ENCODE measurements at places on chromosomes 4 and X.
A peak's percentile ranks its signal among the peaks of the same experiment; 100 is the strongest.

- DNase-seq, result no peak
Observed at GRCh38 chr4:47213539-47213938, 182.2 kb downstream of the GABRB1 start.

DNA sequence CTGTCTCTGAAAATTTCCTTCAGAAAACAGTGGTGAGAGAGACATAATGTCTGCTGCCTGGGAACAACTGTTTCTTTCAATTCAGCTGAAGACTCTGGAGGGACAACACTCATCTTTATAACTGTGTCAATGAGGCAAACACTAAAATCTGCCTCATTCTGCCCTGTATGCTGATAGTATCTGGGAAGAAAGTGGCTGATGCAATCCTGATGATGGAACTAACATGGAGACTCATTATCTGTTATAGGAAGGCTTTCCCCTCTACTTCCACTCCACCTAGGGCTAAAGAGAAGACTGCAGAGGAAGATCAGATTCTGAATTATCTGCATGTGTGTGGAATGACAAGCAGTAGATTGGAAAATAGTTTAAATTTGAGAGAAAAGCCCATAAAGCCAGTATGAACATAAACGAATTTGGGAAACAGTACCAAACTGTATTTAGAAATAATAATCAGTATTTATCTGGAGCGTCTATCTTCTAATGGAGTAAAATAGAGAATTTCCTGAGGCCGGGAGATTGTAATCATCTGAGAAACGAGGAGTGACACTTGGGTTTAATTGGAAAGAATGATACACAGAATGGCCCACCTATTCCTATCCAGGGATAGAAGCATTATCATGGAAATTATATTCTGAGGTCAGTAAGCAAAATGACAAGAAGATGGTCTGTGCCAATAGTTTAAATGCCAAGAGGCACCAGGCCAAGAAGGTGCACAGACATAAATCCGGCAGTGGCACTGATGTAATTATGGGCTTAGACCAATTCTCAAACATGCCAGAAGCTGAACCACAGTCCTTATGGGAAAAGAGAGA lies 85.4 kb downstream of the SHISA3 start:
- DNase-seq, result no peak

DNA sequence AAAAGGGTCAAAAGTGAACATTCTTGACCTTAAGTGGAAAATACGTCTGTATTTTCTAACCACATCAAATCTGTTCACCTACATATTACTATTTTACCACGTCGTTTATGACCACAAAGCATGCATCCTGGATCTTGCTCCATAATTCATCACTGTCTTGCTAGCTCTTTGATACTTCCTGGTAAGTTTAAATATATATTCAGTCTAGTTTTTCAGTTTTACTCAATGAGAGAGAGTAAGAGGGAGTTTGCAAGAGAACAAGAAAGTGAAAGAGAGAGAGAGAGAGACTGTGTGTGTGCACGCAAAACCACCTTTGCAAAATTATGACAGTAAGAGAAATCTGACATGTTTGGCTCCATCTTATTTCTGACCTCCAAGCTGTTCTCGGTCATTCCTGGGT lies 173.7 kb upstream of the GALNTL6 start:
- DNase-seq, result no peak

- no peak for DNase-seq
Observed at GRCh38 chrX:138127314-138127713, 561.4 kb downstream of the ZIC3 start.

DNA sequence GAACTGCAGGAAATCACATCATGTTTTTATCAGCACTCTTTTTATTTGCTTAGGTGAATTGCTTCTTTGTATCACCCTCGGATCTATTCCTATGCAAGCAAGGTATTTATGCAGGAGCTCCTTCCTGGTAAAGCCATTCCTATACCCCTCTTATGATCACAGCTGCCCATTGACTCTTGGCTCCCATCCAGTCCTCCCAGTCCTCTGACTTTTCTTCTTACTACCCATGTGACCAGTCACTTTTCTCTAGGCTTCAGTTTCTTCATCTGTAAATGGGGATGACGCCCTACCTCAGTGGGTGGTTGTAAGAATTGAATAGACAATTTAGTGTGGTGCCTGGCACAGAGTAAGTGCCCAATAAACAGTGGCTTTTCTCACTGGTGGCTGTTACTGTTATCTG lies 144.9 kb downstream of the FHIP1A start:
- no peak for DNase-seq

GRCh38 chr4:141339391-141339790 lies 118.7 kb downstream of the ZNF330 start:
- DNase-seq, result no peak

GRCh38 chr4:120088507-120088906 lies 21.9 kb upstream of the MAD2L1 start:
- no peak for DNase-seq

- no peak for DNase-seq
Observed at GRCh38 chrX:31199056-31199839, 127.4 kb upstream of the FTHL17 start.

GRCh38 chr4:175470131-175470530 lies 341.9 kb downstream of the GPM6A start:
- DNase-seq, result no peak

DNA sequence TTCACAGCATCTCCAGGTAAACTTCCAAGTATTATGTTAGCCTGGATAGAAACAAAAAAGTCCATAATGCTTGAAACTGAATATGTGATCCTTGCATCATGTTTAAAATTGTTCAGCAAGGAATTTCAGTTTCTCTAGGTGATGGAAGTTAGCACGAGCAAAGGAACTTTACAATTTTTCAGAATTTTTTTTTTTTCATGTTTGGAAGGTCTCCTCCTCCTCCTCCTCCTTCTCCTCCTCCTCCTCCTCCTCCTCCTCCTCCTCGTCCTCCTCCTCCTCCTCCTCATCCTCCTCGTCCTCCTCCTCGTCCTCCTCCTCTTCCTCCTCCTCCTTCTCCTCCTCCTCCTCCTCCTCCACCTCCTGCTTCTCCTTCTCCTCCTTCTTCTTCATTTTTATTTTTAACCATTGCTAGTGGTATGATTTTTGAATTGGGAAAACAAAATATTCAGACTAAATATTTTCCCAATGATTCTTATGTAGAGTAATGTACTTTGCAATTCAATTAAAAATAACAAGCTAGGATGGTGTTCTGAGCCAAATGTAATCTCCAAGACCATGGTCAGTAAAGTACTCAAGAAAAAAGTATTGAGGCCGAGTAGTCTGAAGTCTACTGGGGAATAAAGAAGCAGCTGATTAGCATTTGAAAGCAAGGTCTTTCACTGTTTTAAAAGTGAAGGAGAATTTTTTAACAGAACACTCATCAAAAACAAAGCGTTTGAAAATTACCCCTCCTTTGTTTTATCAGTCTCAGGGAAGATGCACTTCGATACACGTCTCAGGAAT lies 420.9 kb upstream of the ATOH1 start:
- no peak for DNase-seq

DNA sequence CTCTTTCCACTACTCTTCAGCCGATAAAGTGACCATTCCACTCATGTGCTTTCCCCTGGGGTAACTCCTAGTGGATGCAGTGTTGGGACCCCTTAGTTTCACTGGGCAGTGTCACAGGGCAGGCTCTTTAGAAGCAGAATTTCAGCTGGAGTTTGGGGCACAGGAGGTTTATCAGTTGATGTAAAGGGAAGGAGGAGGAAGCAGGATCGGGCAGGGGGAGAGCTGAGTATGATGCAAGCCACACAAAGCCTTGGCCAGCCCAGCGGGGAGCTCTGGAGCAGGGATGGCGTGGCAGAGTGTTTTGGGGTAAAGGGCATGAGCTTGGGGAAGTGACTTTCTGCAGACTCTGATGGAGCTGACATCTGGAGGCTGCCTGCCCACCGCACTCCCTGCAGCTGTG lies 19.3 kb downstream of the WDR13 start:
- DNase-seq, result no peak

- DNase-seq, result no peak
Observed at GRCh38 chrX:1618689-1619088, 3.8 kb downstream of the ASMT start.

DNA sequence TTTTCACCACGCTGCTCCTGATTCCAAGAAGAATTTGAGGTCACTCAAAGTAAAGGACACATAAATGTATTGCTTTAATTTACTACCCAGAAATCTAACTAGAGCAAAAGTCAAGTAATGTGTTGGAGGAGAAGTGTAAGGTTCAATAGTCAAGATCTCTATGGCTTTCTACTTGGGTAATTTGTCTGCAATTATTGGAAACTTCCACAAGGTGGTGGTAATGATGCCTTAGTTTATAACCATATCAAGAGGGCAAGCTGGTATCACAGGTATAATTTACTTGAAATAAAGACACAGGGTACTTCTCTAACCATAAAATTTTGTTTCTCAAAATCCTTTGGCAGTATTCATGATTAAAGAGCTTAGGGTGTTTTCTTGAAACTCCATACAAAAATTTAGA lies 10.2 kb upstream of the GRIA3 start:
- DNase-seq, result peak; percentile 19

GRCh38 chr4:150579551-150580234 lies 2.3 kb upstream of the MAB21L2 start:
- DNase-seq, result no peak

DNA sequence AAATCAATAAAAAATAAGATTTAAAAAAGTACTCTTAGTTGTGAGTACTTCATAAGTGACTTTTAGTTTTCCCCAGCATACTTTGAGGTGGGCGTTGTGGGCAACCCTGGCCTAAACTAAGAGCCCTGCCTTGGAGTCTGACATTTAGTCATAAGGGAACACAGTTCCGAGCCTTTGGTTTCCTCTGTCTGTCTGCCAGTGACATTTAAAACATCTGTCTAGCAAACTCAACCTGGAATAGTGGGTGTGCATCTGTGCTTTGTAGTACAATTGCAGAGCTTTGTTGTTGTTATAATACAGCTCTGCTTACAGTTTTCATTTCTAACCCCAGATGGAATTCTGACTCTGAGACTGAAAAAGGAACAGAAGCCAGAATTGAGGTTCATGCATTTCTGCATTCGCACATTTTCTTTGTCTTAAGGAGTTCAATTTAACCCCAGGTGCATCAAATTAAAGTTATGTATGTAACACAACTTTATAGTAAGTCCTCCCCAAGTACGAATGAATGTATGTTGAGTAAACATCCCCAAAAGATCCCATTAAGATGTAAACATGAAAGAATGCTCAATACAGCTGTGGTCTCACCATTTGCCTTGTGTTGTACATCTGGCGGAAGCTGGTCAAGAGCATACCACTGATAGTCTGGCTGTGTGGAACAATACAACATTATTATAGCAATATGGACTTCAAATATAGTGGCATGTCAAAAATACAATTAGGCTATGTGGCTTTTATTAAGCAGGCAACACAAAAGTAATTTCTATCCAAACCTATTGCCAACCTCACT lies 25.9 kb downstream of the TNIP3 start:
- no peak for DNase-seq

- DNase-seq, result no peak
Observed at GRCh38 chr4:53676402-53676871, 85.2 kb upstream of the LNX1 start.

DNA sequence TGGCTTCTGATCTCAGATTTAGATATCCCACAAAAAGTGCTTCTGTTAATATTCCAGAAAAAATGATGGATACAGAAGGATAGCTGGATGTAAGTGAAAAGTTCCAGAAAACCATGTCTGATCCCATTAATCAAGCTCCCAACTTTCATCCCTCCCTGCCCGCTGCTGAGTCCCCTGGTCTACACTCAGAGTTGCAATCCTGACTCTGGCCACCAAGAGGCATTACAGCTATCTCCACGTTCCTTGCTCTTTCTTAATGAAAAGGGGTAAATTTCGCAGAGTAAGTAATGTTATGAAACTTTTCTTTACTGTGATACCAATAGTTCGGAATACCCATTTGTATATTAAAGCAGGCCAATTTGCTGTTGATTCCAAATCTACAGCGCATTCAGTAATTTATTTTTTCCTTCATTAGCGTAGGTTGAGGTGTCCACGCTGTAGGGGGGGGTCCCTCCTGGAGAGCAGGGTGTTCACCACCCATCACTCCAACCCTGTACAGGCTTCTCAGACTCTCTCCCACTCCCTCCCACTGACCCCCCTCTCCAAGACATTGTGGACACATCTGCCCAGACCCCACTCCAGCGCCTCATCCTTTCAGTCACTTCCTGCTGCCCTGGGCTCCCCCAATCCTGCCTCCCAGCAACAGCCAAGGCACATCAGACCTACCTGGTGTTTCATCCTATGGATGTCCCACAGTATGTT lies 55.1 kb downstream of the RAB40A start:
- peak; percentile 52 for DNase-seq

DNA sequence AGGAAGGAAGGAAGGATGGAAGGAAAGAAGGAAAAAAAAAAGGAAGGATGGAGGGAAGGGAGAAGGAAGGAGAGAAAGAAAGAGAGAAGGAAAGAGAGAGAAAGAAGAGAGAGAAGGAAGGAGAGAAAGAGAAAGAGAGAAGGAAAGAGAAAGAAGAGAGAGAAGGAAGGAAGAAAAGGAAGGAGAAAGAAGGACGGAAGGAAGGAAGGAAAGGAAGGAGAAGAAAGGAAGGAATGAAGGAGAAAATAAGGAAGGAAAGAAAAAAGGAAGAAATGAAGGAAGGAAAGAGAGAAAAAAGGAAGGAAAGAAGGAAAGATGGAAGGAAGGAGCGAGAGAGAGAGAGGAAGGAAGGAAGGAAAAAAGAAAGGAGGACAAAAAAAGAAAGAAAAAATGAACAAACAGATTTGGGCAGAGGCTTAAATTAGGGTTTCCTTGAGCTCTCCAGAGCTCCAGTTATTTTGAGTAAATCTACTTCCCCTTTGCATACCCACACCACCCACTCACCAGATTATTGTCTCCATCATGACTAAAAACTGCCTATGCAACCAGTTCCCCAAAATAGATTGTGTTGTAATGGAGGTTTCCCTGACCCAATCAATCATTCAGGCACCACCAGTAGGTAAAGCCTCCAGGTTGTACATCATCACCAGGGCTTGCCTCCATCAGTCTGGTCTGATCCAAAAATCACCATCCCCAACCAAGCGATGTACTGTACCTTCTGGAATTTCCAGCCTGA lies 1722.9 kb upstream of the PCDH10 start:
- no peak for DNase-seq

DNA sequence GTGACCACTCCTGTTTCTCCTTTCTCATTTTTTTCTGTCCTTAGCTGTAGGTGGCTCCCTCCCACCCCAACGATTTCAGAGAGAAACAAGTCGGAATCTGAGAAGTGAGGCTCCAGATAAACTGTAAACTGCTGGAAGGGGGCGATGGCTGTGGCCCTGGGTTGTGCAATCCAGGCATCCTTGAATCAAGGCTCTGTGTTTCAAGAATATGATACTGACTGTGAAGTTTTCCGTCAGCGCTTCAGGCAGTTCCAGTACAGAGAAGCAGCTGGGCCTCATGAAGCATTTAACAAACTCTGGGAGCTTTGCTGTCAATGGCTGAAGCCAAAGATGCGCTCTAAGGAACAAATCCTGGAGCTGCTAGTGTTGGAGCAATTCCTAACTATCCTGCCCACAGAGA lies 37.7 kb downstream of the ETDC start:
- DNase-seq, result no peak

Data from NCI-H1694 treated with DMSO at 0.1 percent for 48 hours (cell line).